Myocyte (in vitro differentiated cells): ENCODE measurements at places on chromosomes 16 and 17.

- no peak for DNase-seq
Measured at GRCh38 chr16:17728196-17728595, 257.4 kb upstream of the XYLT1 start.

DNA sequence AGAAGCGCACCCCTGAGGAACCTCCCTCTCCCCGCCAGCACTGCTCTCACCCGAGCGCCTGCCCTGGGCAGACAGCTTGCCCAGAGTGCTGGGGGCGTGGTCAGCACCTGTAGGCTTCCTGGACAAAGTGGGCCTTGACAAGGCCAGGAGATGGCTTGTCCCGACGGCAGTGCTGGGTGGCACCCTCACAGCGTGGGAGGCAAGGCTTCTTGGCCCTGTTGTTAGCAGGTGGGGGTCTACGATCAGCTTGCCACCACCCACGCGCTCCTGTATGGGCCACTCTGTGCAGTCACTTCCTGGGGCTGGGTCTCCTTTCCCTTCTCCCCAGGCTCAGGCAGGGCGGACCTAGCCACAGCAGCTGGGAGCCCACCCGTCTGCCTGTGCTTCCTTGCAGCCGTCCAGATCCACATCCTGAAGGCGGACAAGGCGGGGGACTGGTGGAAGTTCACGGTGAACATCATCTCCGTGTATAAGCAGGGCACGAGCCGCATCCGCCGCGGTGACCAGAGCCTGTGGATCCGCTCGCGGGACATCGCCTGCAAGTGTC is 218.0 kb downstream of the NTN1 start:
- no peak for DNase-seq

- no peak for DNase-seq
Measured at GRCh38 chr17:935485-935884, 44.1 kb downstream of the NXN start.

- DNase-seq, result no peak
Measured at GRCh38 chr17:647324-648197, 67.1 kb downstream of the VPS53 start.

DNA sequence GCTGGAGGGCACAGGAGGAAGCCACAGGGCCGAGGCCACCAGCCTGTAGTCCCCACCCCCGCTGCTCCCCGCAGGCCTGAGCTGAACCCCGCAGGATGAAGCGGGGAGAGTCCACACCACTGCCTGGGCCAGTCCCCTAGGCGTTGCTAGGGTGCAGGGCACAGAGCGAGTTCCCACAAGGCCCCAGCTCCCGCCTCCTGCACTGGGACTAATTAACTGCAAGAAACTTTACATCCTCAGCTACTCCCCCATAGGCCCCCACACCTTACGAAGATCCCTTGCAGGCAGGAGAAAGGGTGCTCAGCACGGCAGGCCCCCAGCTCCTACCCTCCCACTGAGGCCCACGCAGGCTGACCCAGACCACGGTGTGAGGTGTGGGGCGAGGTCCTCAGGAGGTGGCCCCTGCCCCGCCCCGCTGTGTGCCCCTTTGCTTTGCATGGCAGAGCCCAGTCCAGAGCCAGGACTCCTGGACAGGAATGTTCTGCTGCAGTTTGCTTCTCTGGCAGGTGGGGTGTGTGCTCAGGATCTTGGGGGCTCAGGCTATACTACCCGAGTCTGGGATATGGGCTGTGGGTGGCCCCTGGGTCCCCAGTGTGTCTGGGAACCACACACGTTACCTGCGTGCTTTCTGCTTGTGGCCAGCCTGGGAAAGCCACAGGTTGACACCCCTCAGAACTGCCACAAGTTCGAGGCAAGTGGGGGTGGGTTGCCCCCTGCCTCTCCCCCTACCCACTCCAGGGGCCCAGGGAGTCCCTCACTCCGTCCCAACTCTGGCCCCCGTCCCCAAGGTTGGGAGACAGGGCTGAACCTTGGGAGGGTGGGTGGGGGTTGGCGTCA is 1.2 kb downstream of the GNG13 start:
- DNase-seq, result no peak

GRCh38 chr16:49932946-49933345 is 77.0 kb upstream of the ZNF423 start:
- DNase-seq, result peak; percentile 57

DNA sequence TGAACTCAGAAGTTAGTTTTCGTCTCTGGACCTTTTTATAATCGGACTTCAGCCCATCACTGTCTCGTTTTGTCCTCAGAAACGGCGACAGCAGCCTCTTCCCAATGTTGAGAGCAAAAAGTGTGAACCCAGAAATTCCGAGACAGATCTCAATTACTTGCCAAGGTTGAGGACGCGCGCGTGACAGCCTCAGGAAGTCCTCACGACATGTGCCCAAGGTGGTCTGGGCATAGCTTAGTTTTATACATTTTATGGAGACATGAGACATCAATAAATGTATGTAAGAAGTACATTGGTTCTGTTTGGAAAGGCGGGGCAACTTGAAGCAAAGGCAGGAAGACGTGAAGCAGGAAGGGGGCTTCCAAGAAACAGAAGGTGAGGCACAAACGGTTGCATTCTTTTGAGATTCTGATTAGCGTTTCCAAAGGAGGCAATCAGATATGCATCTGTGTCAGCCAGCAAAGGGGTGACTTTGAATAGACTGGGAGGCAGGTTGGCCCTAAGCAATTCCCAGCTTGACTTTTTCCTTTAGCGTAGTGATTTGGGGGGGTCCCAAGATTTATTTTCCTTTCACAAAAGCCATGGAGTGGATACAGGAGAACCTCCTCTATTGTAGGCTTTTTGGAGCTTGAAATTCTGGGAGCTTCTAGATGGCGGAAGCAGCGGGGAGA is 583 bp upstream of the ZNF747 start:
- no peak for DNase-seq

- peak; percentile 31 for DNase-seq
Measured at GRCh38 chr17:62572488-62572887, 55.0 kb upstream of the MRC2 start.

DNA sequence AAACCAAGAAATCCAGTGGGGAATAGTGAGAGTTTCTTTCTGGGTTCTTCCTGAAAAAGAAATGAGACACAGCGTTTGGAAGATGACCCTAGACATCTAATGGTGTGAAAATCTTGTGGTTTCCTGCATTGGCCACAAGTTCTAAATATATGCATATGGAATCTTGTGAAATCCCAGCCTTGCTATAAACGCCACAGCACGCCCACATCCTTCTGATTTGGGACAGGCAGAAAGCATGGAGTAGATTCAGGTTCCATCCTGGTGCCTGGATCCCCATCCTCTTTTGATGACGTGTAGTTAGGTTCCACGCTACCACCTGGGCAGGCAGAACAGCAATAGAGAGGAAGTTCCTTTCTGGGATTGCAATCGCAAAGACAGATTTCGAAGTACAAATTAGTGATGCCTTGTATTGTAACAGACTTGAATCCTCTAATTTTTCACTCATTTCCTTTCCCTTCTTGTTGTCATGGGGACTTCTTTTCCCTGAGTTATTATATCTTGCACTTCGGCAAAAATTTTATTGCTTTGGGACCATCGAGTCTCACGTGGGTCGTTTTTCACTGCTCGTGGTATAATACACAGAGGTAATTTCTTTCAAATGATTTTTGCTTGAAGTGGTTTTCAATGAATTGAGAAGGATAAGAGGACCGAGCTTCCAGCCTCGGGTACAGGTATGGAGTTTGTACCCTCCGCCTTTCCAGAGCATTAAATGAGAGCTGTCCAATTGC is 37.6 kb downstream of the HS3ST4 start:
- DNase-seq, result no peak

DNA sequence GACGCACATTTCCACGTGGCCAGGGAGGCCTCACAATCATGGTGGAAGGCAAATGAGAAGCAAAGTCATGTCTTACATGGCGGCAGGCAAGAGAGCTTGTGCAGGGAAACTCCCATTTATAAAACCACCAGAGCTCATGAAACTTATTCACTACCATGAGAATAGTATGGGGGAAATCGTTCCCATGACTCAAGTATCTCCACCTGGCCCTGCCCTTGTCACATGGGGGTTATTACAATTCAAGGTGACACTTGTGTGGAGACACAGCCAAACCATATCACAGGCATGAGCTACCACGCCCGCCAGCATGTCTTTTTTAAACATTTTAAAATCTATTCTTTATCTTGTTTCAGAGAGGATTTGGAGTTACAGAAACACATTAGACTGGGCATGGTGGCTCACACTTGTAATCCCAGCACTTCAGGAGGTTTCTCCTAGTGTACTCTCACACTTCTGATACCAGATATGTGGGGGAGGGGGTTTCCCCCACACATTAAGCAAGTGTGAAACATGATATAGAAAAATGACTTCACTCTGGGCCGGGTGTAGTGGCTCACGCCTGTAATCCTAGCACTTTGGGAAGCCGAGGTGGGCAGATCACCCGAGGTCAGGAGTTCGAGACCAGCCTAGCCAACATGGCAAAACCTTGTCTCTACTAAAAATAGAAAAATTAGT is 5.6 kb upstream of the ATMIN start:
- DNase-seq, result no peak

GRCh38 chr16:64540434-64540833 is 581.4 kb downstream of the CDH11 start:
- no peak for DNase-seq

DNA sequence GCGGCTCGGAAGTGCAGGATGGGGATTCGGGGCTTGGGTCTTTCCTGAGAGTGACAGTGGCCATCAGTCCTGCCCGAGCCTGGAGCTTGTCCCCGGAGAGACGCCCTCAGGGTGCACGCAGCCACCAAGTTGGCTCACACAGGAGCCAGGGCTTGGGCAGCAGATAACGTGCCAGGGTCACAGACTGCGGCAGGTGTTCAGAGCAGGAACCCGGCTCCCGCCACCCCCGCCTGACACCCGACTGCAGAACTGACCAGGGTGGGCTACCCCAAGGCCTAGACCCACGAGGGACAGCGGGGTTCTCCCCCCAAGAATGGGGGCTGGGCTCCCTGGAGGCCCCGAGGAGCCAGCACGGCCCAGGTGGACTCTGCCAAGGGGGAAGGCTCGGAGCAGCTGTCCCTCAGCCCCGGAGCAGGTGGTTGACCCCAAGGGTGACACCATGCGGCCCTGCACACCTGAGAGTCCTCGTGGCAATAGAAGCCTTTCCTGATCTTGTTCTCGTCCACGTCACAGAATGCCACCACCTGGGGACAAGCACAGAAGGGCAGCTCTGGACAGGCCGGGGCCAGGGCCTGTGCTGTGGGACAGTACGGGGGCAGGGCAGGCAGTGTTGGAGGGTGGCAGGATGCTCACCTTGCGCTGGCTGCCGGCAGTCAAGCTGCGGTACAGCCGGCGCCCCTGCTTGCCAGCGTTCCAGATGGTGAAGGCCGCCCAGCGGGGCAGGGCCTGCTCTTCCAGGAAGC is 117.1 kb upstream of the ZNF750 start:
- no peak for DNase-seq

GRCh38 chr16:84369105-84369504 is 767 bp downstream of the ATP2C2 start:
- no peak for DNase-seq

DNA sequence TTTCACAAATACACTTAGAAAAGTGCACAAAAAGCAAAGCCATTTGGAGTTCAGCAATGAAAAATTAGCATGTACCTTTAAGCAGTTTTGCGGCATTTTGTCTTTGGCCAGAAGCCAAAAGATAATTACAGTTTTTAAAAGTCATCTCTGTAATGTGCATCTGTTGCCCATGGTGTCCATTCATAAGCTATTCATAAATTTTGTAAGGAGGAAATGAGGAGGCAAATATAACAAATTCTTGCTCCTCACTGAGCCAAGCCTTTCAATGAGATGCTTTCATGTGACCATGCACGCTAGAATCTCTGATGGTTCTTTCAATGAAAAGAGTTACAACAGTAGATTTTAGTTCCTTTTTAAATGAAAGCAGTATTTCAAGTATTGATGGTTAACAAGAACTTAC is 247.1 kb upstream of the MON1B start:
- DNase-seq, result no peak

- peak; percentile 67 for DNase-seq
Measured at GRCh38 chr17:66494023-66494803, 191.8 kb downstream of the PRKCA start.

GRCh38 chr17:63095459-63095858 is 129.4 kb downstream of the TANC2 start:
- DNase-seq, result no peak

DNA sequence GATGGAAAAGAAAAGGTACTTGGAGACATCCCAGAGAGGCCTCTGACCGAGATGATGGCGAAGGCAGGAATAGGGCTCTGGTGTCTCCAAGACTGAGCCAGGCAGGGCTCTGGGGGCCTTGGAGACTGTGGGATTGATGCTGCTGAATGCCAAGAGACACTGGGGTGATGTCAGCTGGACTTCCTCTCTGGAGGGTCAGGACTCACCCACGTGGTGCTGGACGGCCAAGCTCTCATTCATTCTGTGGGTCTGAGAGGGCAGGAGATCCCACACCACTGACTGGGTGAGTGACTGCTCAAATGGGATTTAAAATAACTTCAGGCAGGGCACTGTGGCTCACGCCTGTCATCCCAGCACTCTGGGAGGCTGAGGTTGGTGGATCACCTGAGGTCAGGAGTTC is 64.8 kb downstream of the NT5M start:
- DNase-seq, result no peak

GRCh38 chr16:72793716-72794115 is 254.2 kb downstream of the ZFHX3 start:
- DNase-seq, result no peak

DNA sequence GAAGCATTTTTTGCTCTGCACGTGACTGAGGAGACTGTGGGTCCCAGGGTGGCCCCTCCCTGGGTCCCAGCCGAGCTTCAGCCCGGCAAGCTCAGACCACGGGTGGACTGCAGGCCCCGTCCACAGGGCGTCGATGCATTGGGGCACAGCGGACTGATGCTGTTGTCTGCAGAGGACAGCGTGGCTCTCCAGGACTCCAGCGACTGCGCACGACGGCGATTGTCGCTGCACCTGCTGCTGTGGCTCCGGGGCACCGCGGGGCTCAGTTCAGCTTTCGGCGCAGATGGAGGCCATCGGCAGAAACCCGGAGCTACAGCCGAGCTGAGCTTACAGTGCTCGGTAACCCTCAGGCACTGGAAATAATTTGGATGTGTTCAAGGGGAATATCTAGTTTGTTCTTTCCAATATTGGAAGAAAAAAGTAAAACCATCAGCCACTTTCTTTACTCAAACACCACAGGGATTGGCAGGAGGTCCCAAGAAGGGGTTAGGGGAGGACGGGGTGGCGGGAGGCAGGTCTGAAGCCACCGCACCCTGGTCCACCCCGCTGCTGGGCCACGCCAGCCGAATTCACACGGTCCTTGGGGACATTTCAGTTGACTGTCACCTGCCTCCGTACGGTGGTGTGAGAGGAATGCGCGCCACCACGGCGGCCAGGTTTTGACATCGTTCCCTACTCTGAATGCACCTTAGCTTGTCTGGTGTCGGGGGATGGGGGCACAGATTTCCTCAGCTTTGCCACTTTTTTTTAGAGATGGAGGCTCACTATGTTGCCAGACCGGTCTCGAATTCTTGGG is 88.7 kb upstream of the RPH3AL start:
- DNase-seq, result no peak

- DNase-seq, result no peak
Measured at GRCh38 chr17:59289981-59290301, 41.5 kb upstream of the YPEL2 start.

GRCh38 chr16:987906-988305 is 6.3 kb downstream of the SOX8 start:
- no peak for DNase-seq

GRCh38 chr16:15808071-15808470 is 48.8 kb downstream of the MYH11 start:
- no peak for DNase-seq

- DNase-seq, result peak; percentile 67
Measured at GRCh38 chr16:68790130-68790761, 53.1 kb upstream of the TANGO6 start.

- no peak for DNase-seq
Measured at GRCh38 chr17:1686086-1686485, 1.4 kb upstream of the PRPF8 start.
